ENCODE measurements at places on chromosomes 1 and 21.

- no peak for DNase-seq
These were observed 58.2 kb downstream of the HSD3B1 start for GRCh38 chr1:119565131-119565772.

GRCh38 chr1:154456631-154457030 is 45.4 kb upstream of the TDRD10 start:
- DNase-seq: no peak

DNA sequence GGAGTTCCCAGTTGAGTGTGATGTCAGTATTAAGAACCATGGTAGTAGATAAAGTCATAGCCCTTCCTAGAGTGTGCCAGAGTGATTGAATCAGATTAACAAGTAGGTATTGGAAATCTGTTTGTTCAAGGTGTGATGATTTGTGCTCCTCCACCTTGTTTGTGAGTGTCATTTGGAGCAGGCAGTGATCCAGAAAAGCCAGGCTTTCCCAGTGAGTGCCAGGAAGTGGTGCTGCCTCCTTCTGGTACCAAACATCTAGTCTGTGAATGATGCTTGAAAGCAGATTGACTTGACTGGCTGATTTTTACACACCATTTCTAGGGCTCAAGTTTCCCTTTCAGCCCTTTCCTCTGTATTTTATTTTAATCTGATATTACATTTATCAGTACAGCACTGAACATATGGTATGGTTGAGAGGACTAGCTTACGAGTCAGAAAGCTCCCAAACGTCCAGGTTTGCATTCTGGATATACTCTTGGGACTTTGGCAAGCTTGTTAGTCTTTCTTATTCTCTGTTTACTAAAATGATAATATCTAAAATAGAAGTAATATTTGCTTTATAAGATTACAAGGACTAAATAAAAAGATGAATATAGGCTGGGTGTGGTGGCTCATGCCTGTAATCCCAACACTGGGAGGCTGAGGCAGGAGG is 100.7 kb downstream of the PATJ start:
- no peak for DNase-seq

DNA sequence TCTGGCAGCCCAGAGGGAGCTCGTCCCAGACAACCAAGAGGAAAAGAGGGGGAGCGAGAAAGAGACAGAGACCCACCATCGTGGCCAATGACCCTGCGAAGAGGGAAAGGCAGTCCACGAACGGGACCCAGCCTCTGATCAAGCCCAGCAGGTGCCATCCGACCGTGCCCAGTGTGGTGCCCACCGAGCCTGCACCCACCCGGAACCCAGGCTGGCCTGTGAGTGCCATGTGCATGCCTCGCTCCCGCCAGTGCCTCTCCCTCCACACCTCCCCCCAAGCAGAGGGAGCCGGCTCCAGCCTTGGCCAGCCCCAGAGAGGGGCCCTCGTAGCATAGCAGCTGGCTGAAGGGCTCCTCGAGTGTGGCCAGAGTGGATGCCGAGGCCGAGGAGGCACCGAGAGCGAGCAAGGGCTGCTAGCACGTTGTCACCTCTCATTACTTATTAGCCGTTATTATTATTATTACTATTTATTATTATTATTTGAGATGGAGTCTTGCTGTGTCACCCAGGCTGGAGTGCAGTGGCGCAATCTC is 130.7 kb upstream of the CHRM3 start:
- DNase-seq: no peak

DNA sequence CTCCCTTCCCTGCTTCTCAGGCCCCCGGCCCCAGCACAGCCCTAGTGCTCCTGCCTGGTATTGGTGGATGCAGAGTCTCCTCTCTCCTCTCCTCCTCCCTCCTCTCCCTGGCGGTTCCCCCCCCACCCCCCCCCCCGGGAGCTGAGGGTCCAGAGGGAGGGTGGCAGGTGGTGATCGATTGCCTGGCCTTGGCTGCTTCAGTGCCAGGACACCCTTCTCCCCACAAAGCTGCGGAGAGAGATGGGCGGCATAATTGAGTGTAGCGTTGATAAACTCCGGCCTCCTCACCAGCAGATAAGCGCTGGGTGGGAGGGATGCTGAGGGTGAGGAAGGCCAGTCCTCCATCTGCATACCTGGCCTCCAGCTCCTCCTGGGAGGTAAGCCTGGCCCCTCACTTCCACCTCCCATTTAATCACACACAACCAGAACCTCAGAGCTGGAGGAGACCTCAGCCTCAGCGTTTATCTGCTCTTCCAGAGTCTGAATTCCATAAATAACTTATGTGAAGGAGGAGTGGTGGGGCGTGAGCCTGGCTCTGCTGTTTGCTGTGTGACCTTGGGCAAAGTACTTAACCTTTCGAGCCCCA is 60.8 kb downstream of the LRRN2 start:
- DNase-seq: no peak

DNA sequence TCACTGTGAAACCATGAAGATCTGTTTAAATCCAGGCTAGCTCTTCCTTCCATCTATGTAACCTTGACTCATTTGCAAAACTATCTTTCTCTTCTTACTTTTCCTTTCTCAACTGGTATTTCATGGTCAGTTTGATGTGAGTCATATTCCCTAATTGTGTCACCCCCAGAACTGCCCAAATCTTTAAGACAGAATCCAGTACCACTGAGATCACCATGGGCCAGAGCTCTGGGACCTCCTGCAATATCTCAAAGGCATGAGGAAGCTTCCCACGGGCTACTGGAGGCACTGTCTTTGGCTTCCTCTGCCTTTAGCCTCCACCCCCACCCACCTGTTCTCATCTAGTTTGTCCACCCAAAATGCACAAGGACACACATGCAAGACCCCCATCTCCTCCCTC is 274.4 kb upstream of the FMN2 start:
- DNase-seq: no peak

- DNase-seq: no peak
These were observed 37.3 kb upstream of the RUNX1 start for GRCh38 chr21:35086357-35086756.

GRCh38 chr1:157156058-157156541 is 17.9 kb upstream of the ETV3 start:
- DNase-seq: peak; percentile 81

- no peak for DNase-seq
These were observed 2.5 kb downstream of the LHX4 start for GRCh38 chr1:180232521-180233043.

GRCh38 chr1:199851439-199852140 is 175.9 kb upstream of the NR5A2 start:
- DNase-seq: no peak

DNA sequence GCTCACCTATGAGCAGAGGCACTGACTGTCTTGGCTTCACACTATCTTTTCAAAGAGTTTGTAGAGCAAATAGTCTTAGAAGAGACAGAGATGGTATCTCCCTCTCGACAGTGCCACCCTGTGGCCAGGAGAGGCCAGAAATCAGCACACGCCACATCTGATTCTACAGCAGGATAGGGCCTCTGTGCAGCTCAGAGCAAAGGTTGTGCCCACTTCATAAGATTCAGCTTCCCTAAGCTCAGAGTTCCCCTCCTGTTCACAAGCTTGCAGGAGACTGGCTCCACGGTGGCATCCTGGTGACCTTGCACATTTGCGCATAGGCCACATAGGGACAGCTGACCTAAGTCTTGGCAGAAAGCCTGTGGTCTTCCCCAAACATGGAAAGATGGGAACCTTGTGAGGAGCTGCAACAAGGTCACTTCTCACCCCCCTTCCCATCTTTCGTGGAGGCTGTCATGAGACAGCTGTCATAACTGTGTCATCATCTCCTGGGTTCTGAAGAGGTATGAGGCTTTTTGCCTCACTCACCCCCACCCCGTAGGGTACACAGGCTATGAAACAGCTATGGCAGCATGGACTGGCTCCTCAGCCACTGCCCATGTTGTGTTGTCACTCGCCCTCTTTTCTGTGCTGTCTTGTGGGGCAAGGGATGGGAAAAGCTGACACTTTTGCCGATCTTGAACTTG is 3.0 kb downstream of the ITLN2 start:
- peak; percentile 28 for DNase-seq

DNA sequence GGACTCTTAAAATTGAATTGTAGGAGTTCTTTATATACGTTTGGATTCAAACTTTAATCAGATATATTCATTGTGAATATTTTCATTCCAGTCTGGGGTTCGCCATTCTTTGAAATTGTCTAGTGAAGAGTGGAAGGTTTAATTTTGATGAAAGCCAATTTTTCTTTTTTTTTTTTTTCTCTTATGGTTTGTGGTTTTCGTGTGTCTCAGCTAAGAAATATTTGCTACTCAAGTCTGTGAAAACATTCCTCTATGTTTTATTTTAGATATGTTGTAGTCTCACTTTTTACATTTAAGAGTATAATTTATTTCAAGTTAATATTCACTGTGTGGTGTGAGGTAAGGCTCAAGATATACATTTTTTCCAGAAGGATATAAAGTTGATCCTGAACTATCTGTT is 220.5 kb downstream of the KCNT2 start:
- no peak for DNase-seq

DNA sequence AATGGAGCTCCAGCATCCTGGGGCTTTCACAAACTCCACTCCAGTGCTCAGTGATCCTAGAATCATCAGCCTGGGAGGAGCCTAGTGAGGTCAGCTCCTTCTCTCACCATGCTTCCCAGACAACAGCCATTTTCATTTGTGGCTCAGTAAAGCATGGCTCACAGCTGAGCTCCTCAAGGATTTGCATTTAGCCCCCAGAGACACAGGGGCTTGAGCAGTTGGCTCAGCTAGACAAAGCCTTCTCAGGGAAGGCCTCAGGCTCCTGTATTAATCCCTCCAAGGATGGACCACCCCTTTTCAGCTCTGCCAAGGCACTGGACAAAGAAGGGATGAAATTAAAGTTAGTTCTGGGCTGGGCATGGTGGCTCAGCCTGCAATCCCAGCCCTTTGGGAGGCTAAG is 39.5 kb downstream of the ERI3 start:
- no peak for DNase-seq

DNA sequence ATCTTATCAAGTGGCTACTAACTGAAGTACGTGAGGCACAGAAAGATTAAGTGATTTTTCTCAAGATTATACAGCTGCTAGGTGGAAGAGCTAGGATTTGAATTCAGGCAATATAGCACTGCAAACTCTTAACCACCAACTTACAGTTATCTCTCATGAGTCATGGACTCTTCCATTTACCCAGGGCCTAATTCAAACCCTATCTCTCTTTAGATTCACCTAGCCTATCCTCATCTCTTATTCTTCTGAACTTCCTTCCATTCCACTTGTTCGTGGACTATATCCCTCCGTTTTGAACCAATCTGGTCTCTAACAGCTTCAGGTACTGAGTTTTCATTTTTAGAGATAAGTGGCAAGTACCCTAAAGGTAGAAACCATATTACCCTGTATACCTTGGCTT is 92.8 kb upstream of the DMRTA2 start:
- no peak for DNase-seq

GRCh38 chr1:20472860-20473711 is 12.9 kb downstream of the CAMK2N1 start:
- DNase-seq: peak; percentile 63

GRCh38 chr21:25457411-25457810 is 149.9 kb downstream of the MRPL39 start:
- no peak for DNase-seq

DNA sequence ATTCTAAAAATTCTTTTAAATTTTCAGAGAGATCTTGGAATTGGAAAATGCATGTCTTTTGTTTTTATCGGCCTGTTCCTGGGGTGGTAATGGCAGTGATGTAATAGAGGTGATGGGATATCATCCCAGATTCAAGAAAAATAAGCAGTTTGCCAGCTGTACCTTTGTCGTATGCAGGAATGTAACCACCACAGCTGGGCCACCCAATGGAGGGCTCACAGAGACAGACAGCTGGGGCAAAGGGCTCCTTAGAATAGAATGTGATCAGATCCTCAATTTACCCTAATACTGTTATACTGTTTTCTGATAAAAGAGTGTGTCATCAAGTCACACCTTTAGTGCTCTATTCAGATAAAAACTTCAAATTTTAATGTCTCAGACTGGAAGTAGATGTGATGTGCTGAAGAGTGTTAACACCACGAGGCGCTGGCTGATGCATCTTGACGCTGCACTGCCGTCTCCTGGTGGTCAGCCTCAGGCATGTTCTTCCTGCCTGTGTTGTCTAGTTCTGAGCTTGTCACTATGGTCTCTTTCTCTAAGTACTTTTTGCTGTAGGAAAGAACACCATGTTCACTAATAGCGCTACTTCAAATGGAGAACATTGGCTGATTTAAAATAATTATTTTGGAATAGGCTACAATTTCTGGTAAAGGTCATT is 78.8 kb downstream of the C1orf21 start:
- DNase-seq: no peak

- DNase-seq: no peak
These were observed 59.2 kb upstream of the EPS8L3 start for GRCh38 chr1:109822749-109823542.

DNA sequence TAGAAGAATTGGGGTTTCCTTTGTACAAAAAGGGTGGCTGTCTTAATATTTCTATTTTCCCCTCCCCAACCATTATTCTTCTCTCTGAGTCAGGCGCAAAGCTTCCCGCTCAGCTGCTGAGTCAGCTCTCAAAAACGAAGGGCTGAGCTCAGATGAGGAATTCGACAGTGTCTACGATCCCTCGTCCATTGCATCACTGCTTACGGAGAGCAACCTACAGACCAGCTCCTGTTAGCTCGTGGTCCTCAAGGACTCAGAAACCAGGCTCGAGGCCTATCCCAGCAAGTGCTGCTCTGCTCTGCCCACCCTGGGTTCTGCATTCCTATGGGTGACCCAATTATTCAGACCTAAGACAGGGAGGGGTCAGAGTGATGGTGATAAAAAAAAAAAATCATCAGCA is 3.0 kb upstream of the TUFT1 start:
- no peak for DNase-seq

DNA sequence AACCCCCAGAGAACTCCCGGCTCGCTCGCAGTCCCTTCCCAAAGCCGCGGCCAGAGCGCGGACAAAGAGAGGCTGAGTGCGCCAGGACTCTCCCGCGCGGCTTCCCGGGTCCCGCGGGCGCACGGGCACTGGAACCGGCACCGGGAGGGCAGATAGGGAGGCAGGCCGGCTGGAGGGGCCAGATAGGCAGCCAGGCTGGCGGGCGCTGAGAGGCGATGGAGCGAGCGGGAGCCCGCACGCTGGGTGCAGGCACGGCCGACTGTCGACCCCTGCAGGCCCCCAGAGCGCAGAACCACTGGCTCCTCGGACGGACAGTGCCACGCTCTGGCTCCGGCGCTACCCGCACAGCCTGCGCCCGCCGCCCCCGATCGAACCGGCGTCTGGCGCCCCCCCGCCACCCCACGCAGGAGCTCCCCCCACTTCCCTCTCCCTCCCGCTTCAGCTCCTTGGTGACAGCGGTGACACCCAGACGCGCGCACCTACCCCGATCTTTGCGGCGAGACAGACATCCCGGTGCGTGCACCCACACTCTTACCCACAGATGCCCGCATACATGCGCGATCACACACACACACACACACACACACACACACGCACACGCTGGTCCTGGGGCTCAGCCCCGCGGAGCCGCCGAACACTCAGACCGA is 534 bp downstream of the SLC6A9 start:
- peak; percentile 62 for DNase-seq

- DNase-seq: no peak
These were observed 90.3 kb upstream of the DISP3 start for GRCh38 chr1:11388617-11389016.

GRCh38 chr1:218330043-218330623 is 15.0 kb upstream of the TGFB2 start:
- DNase-seq: no peak

- no peak for DNase-seq
These were observed 199.1 kb upstream of the FMN2 start for GRCh38 chr1:239892602-239893001.
